SHP77 (cell line): ENCODE measurements at places on chromosomes 4 and X.

DNA sequence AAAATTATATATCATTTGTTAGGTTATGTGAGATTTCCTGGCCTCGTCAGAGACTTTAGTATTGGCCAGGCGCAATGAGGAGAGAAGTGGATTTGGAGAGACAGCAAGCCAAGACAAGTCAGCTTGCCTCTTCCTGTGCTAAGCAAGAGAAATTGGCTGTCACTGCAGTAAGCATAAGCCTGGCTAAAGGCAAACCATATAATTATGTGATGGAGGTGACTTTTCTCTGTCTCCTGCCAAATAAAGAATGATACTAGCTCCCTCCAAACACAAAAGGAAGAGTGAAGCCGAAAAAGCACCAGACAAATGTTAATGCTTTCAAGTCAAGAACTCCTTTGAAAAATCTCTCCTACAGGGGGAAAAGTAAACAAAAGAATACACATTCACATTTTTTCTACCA lies 2246.0 kb downstream of the ARAP2 start:
- DNase-seq: no peak

GRCh38 chr4:657834-658667 lies 16.0 kb downstream of the ATP5ME start:
- DNase-seq: no peak

GRCh38 chr4:159725571-159725970 lies 622.7 kb downstream of the RAPGEF2 start:
- no peak for DNase-seq

DNA sequence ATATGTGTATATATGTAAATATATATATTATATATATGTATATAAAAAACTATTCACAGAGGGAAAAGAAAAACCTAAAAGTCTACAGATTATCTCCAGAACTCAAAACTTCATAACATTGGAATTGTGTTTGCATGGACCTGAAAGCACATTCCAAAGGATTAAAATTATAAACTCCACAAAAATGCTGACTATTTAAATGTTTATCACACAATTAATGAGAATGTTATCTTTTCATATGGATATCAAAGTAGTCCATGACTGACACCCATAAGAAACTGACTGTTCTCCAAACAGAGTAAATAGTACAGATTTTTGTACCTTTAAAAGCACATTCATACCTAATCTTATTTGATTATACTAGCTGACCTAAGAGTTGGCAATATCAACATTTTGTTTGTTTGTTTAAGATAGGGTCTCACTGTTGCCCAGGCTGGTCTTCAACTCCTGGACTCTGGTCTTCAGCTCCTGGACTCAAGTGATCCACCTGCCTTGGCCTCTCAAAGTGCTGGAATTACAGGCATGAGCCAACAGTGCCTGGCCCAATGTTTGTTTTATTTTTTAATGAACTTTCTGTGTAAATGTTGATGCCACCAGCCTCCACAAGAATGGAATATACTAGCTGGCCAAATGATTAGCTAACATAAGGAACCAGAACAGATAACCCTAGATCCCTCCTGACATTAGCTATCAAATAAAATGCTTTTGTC lies 50.0 kb downstream of the SLC39A8 start:
- DNase-seq: no peak

DNA sequence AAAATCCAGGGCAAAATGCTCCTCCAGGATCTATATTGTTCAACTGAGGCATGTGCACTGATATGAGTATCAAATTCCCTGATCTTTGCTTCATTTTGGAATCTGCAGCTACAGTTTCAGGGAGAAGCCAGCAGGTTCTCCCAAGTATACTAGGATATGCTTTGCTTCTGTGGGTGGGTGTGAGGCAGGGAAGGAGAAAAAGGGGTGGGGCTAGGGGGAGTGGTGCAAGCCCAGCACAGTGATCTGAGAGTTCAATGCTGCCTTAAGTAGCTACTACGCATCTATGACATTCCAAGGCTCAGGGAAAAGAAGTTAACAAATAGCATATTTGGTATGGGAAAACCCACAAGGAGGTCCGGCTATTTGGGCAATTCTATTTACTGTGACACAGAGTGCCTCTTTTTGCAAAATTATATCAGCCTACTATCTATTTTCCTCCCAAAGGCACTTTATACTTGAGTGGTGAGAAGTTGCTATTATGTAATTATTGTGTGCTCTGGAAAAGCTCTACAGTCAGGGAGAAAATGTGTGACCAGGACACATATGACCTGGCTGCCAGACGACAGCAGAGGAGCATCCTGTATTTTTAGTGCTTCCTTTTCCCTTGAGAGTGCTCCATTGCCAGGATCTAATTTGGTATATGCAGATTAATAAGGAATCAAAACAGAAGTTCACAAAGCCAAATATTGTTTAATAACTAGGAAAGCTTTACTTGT lies 162.0 kb downstream of the RNF150 start:
- no peak for DNase-seq

- DNase-seq: no peak
These were observed 83.6 kb downstream of the CHM start for GRCh38 chrX:85963736-85964135.
